Endothelial cell (in vitro differentiated cells): ENCODE measurements at places on chromosomes 16 and 17.

GRCh38 chr16:54125751-54126655 lies 160.6 kb downstream of the IRX3 start:
- no peak for DNase-seq

DNA sequence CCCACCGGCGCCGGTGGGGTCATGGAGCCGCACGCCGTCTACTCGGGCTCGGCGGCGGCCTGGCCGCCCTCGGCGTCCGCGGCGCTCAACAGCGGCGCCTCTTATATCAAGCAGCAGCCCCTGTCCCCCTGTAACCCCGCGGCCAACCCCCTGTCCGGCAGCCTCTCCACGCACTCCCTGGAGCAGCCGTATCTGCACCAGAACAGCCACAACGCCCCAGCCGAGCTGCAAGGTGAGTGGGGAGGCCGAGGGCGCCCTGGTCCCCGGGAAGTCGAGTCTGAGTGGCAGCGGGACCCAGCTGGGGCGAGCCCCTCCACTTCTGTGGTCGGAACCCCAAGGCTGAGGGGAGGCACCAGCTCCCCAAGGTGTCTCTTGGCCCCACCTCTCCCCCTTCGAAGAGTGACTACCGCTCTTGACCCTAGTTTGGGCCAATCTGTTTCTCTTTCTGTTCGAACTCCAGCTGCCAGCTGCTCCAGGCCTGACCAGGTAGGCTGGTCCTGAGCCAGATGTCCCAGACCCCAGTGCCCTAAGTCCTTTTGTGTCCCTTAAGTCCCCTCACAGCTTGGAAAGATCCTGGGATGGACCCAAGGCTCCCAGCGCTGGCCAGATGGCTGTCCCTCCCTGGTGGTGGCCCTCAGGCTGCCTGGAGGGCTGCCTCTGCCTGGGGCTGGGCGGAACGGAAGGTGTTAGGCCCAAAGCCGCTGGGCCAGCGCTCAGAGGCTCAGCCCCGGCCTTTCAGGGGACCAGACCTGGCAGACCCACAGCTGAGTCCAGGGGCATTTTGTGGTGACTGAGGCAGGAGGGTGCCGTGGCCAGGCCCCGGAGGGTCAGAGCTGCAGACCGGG lies 1.2 kb downstream of the FOXF1 start:
- DNase-seq, result no peak

DNA sequence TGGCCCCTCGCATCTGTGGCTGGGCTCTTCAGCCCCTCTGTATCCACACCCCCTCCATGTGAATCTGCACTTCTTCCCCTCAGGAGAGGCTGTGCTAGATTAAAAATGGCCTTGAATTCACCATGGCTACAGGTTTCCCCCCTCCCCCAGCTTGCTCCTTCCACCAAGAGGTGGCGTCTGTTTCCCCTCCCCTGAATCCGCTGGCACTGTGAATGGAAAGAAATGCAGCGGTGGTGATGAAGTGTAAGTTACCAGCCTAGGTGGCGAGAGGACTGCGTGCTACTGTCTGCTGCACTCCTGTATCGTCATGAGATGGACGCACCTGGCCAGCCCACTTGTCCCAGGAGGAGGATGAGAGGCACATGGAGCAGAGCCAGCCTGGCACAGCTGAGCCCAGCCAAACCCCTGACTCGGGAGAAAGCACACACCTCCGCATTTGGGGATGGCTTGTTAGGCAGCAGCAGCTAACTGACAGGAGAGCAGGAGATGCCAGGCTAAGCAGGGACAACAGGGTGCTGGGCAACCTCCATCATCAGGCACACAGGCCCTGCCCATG lies 26.2 kb downstream of the TNFRSF13B start:
- DNase-seq, result no peak

DNA sequence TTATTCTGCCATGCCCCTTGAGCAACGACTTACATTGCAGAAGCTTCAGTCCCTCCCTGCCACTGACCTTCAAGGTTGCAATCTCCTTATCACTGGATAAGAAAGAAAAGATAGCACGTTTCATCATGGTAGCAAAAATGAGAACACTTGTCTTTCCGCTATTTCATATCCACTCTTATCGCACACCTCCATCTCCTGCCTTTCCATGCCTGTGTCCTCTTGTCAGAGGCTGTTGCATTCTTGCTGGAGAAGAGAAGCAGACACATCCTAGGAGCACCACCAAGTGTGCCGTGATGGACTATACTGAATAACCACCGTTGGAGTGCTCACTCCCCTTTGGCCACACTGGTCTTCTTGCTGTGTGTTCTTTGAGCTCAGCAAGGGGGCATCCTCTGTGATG lies 230.6 kb upstream of the IRX3 start:
- no peak for DNase-seq

DNA sequence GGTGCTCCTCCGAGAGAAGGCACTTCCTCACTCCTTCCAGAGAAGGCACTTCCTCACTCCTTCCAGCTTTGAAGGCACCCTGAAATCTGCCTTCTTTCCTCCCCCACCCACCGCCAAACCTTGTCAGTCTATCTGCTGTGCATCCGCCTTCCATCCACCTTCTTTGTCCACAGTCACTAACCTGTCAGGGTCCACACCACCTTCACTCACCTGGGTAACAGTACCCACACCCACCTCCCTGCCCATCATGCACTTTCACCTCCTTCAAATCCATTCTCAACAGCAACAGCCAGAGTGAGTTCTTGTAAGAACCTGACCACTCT lies 5.2 kb downstream of the CCDC102A start:
- no peak for DNase-seq

DNA sequence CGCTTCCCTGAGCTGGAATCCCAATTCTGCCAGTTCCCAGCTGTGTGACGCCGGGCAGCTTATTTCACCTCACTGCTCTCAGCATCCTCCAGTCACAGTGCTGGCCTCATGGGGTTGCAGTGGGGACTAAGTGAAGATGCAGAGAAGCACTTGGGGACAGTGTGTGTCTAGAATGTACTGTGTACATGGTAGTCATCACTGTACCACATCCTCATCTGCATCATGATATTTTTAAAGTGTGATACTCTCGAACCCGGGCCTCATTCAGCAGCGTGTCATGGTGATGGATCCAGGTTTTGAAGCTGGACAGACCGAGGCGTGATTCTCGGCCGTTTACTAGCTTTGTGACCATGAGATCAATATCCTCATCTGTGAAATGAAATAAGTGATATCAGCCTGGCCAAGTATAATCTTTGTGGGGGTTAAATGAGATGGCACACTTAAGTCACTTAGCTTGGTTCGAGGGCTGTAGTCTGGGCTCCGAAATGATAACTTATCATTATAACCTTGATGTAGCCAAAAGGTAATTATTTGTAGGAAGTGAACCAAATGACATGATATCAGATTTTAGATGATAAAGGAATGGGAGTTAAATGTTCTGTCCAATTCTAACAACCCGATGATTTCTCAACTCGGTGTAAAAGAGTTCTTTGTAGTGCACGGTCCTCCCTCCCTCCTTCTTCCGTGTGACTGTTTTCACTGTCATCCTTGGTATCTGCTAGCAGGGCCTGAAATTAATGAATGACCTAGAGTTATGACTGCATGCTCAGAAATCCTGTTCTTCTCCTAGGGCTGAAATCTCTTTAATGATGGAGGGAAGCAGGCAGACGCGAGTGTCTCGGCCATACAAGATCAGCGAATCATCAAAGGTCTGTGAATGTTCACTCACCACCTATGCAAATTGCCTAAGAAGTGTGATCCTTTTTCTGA lies 2.0 kb downstream of the KLHL36 start:
- DNase-seq, result no peak

DNA sequence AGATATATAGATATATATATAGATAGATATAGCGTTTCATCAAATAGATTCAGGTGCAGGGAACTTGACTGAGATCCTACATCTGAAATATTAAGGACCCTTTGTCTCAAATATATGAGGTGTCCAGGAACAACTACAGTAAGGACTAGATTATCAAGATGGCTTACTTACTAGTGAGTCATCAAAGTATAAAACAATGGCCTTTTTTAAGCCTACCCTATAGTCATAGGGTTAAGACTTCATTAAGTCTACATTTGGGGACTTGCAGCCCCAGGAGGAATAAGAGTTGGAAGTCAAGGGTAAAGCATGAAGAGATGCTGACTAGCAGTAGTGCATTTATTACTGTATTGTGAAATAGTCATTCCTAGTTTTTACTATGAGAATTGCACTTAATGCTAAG lies 1023.4 kb downstream of the CDH11 start:
- DNase-seq, result no peak

GRCh38 chr17:7849130-7849750 lies 5.6 kb upstream of the TMEM88 start:
- no peak for DNase-seq

GRCh38 chr17:27968206-27968732 lies 74.2 kb upstream of the NLK start:
- no peak for DNase-seq

- no peak for DNase-seq
These were observed 26.9 kb downstream of the POLR2A start for GRCh38 chr17:7511108-7511507.

GRCh38 chr16:78177987-78178386 lies 78.5 kb downstream of the WWOX start:
- DNase-seq, result no peak

- DNase-seq, result peak; percentile 33
These were observed 604 bp downstream of the HS3ST3B1 start for GRCh38 chr17:14301279-14302090.

- no peak for DNase-seq
These were observed 114.0 kb downstream of the SPECC1 start for GRCh38 chr17:20123209-20123608.

- no peak for DNase-seq
These were observed 51.0 kb upstream of the NOL11 start for GRCh38 chr17:67666710-67667109.

- DNase-seq, result peak; percentile 61
These were observed 2.5 kb downstream of the TLCD3B start for GRCh38 chr16:30028438-30029076.

- DNase-seq, result no peak
These were observed 2.7 kb upstream of the C17orf99 start for GRCh38 chr17:78143214-78144146.

- no peak for DNase-seq
These were observed 4.1 kb upstream of the NAGS start for GRCh38 chr17:44000141-44000860.

- DNase-seq, result no peak
These were observed 19.4 kb downstream of the PIK3R5 start for GRCh38 chr17:8946071-8946470.

DNA sequence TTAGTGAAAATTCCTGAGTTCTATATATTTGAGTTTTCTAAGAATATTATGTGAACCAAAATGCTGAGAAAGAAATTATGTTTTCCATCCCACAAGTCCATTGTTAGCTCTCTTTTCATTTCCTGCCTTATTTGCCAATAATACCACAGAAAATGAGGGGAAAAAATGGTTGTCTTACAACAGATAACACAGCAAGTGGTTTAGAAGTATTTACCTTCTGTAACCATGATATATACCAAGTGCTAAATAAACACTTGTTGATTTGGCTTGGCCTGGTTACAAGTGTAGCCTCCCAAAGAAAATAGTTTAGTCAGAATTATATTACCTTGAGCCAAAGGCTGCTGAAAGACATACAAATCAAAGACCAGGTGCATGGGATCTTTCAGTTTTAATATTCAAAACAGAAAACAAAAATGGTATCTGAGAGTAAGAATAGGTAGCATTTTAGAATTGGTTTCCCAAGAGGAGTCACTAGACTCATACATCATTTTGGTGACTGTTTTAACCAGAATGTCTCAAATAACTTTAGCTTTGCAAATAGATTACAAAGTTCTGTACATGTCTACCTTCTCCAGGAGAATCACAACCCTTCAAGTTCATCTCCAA lies 439.8 kb upstream of the DYNLRB2 start:
- no peak for DNase-seq

DNA sequence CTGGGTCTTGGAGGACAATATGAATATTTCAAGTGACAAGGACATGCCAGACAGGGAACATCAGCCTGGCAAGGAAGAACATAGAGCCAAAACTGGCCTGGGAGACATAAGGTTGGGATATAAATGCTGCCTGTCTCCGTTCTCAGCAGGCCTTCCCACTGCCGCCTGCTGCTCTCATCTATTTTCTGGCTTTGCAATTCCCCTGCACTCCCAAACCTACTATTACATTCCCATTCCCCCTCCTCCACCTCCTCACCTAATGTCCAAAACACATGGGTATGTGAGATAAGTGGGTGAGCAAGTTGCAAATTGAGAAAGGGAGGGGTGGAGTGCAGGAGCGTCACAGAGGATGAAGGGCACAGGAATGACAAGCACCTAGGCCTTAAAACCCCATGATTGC lies 244.3 kb upstream of the CDH8 start:
- DNase-seq, result no peak

- DNase-seq, result no peak
These were observed 10.9 kb downstream of the DYNC1LI2 start for GRCh38 chr16:66740533-66740932.

- no peak for DNase-seq
These were observed 214.7 kb downstream of the RPTOR start for GRCh38 chr17:80759377-80759673.

DNA sequence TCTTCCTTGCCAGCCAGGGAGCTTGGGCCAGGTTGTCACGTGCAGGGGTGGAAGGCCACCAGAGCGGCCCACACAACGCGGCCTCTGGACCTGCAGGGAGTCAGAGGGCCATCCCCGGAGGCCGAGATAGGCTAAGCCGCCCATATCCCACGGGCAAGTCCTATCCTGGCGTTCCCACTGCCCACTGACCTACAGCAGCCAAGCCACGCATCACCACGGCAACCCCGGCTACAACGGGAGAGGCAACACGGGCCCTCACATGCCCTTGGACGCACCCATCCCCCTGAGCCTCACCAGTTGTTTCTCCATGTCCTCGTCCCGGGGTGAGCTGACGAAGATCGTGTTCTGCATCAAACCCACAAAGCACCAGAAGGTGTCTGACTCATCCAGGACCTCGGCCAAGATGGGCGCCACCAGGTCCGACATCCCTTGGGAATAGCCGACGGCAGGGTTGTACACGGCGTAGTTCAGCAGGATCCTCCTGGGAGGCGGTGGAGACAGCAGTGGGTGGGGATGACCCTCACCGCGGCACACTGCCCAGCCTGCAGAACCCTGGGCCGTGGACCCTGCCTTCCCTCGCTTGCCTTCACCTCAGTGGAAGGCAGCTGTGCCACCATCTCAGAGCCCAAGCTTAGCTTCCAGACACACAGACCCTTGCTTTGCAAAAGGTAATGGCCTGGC lies 88.2 kb downstream of the TBC1D16 start:
- DNase-seq, result no peak

- peak; percentile 89 for DNase-seq
These were observed at the start of gene COG7 for GRCh38 chr16:23452572-23453337. Gene COG7, minus strand, starts transcription at chr16:23453189. Its CDS starts 195 bp downstream, at chr16:23452994.

DNA sequence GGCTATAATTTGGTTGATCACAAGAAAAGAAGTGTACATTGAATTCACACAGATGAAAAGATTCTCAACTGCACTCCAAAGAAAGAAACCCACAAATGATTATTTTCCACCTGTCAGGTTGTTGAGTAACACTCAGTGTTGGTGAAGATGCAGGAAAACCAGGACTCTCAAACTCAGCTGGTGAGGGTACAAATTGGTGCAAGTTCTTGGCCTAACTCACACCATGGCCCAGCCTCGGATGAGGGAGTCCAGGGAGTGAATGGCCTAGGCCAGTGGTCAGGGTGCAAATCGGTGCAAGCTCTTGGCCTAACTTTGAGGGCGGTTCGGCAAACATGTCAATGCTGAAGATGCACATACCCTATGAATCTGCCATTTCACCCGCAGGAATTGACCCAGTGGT lies 8.6 kb downstream of the SCNN1B start:
- no peak for DNase-seq

- no peak for DNase-seq
These were observed 20.5 kb downstream of the PLCD3 start for GRCh38 chr17:45111850-45112249.

GRCh38 chr16:66551788-66552285 lies 539 bp upstream of the CKLF start:
- DNase-seq, result no peak
